ENCODE measurements at places on chromosomes 4 and X. TPM values are rescaled to one million over a fixed set of nuclear protein-coding genes. Genes with fewer than 3 reads are reported as not detected.

GRCh38 chr4:149713031-149713430, 102.6 kb downstream of the IQCM start:
- DNase-seq: no peak
- H3K4me3 ChIP-seq: no peak overlapping the region
- H3K27me3 ChIP-seq: no peaks in the 10 kb centered on the region
- no peak overlapping the region for H3K27ac ChIP-seq
- no peaks in the 10 kb centered on the region for H3K36me3 ChIP-seq

- no peaks in the 10 kb centered on the region for H3K27me3 ChIP-seq
- no peaks in the 10 kb centered on the region for H3K4me1 ChIP-seq
- DNase-seq: no peak
- H3K27ac ChIP-seq: no peak overlapping the region
- no peak overlapping the region for H3K4me3 ChIP-seq
- no peaks in the 10 kb centered on the region for H3K36me3 ChIP-seq
Observed at GRCh38 chrX:10484683-10485247, 135.6 kb downstream of the MID1 start.

DNA sequence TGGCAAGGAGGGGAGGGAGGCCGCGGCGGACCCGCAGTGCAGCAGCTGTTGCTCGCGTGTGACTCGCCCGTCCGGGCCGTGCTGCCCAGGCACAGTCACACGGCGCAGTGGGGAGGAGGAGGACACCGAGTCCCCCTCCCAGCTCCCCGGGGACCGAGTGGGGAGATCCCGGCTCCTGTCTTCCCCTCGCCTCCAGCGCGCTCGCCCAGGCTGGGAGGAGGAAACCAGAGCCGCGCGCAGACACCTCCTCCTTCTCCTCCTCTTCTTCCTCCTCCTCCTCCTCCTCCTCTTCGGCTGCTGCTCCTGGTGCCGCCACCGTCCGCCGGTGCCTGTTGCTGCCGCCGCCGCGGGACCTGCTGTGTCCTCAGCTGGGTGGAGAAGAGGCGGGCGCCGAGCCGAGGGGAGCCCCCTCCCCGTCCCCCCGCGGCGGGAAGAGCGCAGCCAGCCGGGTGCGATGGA, at the start of gene TBC1D1:
Gene TBC1D1 (plus strand): TSS at position 284 of the 459 bp plus-strand sequence. CDS start 11,012 bp downstream, outside the sequence.
- peak within 1 kb of the TSS; percentile 77 for H3K4me3 ChIP-seq
- no peak for DNase-seq
- peak within 1 kb of the TSS; percentile 61 for H3K27ac ChIP-seq
- no peaks in the 10 kb centered on the region for H3K36me3 ChIP-seq
- H3K4me1 ChIP-seq: peaks cover 5% of the 10 kb centered on the region

NSG1 gene
- total RNA-seq: 7.3 TPM

GRCh38 chrX:11480626-11481025, 185.1 kb downstream of the ARHGAP6 start:
- no peak overlapping the region for H3K4me3 ChIP-seq
- H3K27me3 ChIP-seq: no peaks in the 10 kb centered on the region
- no peak for DNase-seq
- no peak overlapping the region for H3K27ac ChIP-seq
- no peaks in the 10 kb centered on the region for H3K4me1 ChIP-seq

- H3K4me1 ChIP-seq: no peaks in the 10 kb centered on the region
- H3K4me3 ChIP-seq: no peak overlapping the region
- H3K36me3 ChIP-seq: no peaks in the 10 kb centered on the region
- no peaks in the 10 kb centered on the region for H3K27me3 ChIP-seq
Observed at GRCh38 chrX:9130031-9130430, 96.1 kb upstream of the FAM9B start.

GRCh38 chr4:7256984-7257810, 64.9 kb downstream of the SORCS2 start:
- DNase-seq: no peak
- H3K27ac ChIP-seq: no peak overlapping the region
- H3K36me3 ChIP-seq: no peaks in the 10 kb centered on the region
- no peak overlapping the region for H3K4me3 ChIP-seq
- H3K4me1 ChIP-seq: no peaks in the 10 kb centered on the region
- peaks cover 9% of the 10 kb centered on the region for H3K27me3 ChIP-seq

GRCh38 chr4:183403486-183403885, 41.0 kb upstream of the CDKN2AIP start:
- no peak overlapping the region for H3K4me3 ChIP-seq
- no peaks in the 10 kb centered on the region for H3K36me3 ChIP-seq
- DNase-seq: no peak
- H3K27ac ChIP-seq: no peak overlapping the region

- H3K36me3 ChIP-seq: no peaks in the 10 kb centered on the region
- H3K27me3 ChIP-seq: no peaks in the 10 kb centered on the region
- no peak overlapping the region for H3K27ac ChIP-seq
- no peaks in the 10 kb centered on the region for H3K4me1 ChIP-seq
Observed at GRCh38 chr4:16035843-16036242, 48.0 kb downstream of the PROM1 start.

- no peak overlapping the region for H3K27ac ChIP-seq
- no peaks in the 10 kb centered on the region for H3K27me3 ChIP-seq
- H3K4me3 ChIP-seq: no peak overlapping the region
- no peaks in the 10 kb centered on the region for H3K36me3 ChIP-seq
- no peaks in the 10 kb centered on the region for H3K4me1 ChIP-seq
Observed at GRCh38 chr4:122536001-122536400, 79.5 kb upstream of the IL2 start.

KIT gene
- 23.2 TPM for total RNA-seq

- no peak for DNase-seq
- H3K27me3 ChIP-seq: no peaks in the 10 kb centered on the region
- no peaks in the 10 kb centered on the region for H3K4me1 ChIP-seq
- no peaks in the 10 kb centered on the region for H3K36me3 ChIP-seq
- H3K4me3 ChIP-seq: no peak overlapping the region
Observed at GRCh38 chr4:79330720-79331119, 4.9 kb upstream of the NAA11 start.

GRCh38 chrX:38881066-38881465, 79.8 kb downstream of the MID1IP1 start:
- H3K27ac ChIP-seq: no peak overlapping the region
- no peaks in the 10 kb centered on the region for H3K27me3 ChIP-seq
- no peaks in the 10 kb centered on the region for H3K4me1 ChIP-seq
- no peak overlapping the region for H3K4me3 ChIP-seq
- DNase-seq: no peak

SAT1 gene
- 1,359 TPM for total RNA-seq

DNA sequence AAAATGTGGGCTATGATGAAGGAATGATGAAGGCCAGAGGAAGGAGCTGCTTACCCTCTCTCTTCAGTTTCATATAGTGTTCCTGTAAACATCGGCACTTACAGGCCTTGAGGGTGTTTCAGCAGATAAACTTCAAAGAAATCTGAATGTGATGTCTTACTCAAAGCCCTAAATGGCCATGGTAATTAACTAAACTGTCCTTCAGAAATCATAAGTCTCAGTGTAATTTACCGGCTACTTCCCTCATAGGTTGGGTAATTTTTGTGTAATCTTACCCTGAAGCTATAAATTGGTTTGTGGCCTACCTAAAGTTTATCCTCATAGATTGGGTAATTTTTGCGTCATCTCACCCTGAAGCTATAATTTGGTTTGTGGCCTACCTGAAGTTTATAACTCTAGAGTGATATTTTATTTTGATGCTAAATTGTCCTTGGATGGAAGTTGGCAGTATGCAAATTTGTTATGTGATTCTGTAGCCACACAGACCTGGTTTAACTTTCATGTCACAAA, 2700.3 kb downstream of the ARAP2 start:
- no peak overlapping the region for H3K27ac ChIP-seq
- H3K4me3 ChIP-seq: no peak overlapping the region
- no peaks in the 10 kb centered on the region for H3K4me1 ChIP-seq
- DNase-seq: no peak
- H3K27me3 ChIP-seq: no peaks in the 10 kb centered on the region
- no peaks in the 10 kb centered on the region for H3K36me3 ChIP-seq

DNA sequence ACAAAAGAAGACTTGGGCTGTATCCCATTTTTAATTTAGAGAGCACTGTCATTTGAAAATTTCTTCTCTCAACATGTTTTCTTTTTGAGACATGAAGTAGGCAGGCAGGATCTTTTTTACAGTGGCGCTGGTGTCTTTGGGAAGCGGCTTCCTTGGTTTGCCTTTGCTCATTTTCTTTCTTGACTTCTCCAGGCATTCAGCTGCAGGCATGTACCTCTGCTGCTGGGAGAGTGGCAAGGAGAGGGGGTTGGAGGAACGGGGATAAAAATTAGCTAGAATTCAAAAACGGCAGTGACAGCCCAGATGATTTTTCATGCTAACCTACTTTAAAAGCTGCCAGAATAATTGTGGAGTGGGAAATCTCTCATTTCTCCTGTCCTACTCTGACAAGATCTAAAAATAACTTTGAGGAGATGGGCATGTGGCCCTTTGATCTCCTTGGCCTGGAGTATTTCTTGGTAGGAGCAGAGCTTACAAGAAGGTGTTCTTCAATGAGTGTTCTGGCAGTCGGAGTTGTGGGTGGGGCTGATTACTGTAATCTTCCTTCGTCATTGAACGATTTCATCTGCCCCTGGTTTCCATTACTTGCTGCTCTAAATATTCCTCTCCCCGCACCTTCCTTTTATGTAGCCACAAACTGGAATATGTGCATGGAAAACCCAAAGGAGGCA, 54.8 kb downstream of the TBL1X start:
- no peak for DNase-seq
- no peak overlapping the region for H3K27ac ChIP-seq

- no peak for DNase-seq
- no peaks in the 10 kb centered on the region for H3K4me1 ChIP-seq
- H3K27ac ChIP-seq: no peak overlapping the region
- H3K27me3 ChIP-seq: no peaks in the 10 kb centered on the region
- H3K4me3 ChIP-seq: no peak overlapping the region
- H3K36me3 ChIP-seq: no peaks in the 10 kb centered on the region
Observed at GRCh38 chr4:156346959-156347385, 393.3 kb upstream of the CTSO start.

- DNase-seq: no peak
- H3K36me3 ChIP-seq: no peaks in the 10 kb centered on the region
- no peak overlapping the region for H3K4me3 ChIP-seq
- H3K27me3 ChIP-seq: peaks cover 28% of the 10 kb centered on the region
Observed at GRCh38 chrX:19496711-19497110, 18.6 kb downstream of the MAP3K15 start.

- no peak for DNase-seq
- H3K27me3 ChIP-seq: no peaks in the 10 kb centered on the region
- H3K36me3 ChIP-seq: no peaks in the 10 kb centered on the region
- no peak overlapping the region for H3K27ac ChIP-seq
- H3K4me1 ChIP-seq: no peaks in the 10 kb centered on the region
Observed at GRCh38 chrX:54509400-54509799, 13.4 kb upstream of the FGD1 start.

MTTP gene
- total RNA-seq: 0.64 TPM

- peak; percentile 42 for DNase-seq
- no peak overlapping the region for H3K4me3 ChIP-seq
- H3K36me3 ChIP-seq: no peaks in the 10 kb centered on the region
- H3K4me1 ChIP-seq: no peaks in the 10 kb centered on the region
- no peak overlapping the region for H3K27ac ChIP-seq
- no peaks in the 10 kb centered on the region for H3K27me3 ChIP-seq
Observed at GRCh38 chrX:41384051-41384705, 50.2 kb downstream of the DDX3X start.

ATOH1 gene
- total RNA-seq: not detected

DNA sequence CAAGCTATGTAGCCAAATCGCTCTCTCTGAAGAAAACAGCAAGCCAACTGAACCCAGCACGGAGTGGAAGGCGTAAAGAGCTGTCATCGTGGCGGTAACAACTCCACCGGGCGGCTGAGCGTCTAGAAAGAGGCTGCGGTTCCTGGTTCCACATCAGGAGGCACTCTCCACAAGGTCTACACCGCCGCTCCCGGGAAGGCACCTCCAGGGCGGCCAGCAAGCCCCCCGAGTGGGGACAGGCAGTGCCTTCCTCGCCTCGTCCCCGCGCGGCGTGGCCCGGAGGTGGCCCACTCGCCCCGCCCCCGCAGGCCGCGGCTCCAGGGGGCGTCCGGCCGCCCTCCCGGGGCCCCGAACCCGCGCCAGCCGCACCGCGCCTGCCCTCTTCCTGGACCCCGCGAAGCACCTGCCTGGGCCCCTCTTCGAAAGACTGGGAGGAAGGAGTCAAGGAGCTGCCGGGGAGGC, 755 bp downstream of the KLHL8 start:
- DNase-seq: no peak
- H3K4me1 ChIP-seq: no peaks in the 10 kb centered on the region
- H3K36me3 ChIP-seq: no peaks in the 10 kb centered on the region
- H3K27me3 ChIP-seq: no peaks in the 10 kb centered on the region
- peak overlapping the region; percentile 88 for H3K27ac ChIP-seq
- H3K4me3 ChIP-seq: peak overlapping the region; percentile 83
